ENCODE measurements at places on chromosomes 4 and X. TPM values are rescaled to one million over a fixed set of nuclear protein-coding genes. Genes with fewer than 3 reads are reported as not detected.

EDA2R gene
- total RNA-seq: 23.8 TPM

LONRF3 gene
- not detected for total RNA-seq

POU3F4 gene
- not detected for total RNA-seq

FAM241A gene
- total RNA-seq: under 0.01 TPM

DMRTC1B gene
- total RNA-seq: not detected

CDKL2 gene
- total RNA-seq: 0.18 TPM

MAGEB2 gene
- not detected for total RNA-seq

FANCB gene
- total RNA-seq: 14.4 TPM

MAGEA10 gene
- total RNA-seq: not detected

MAGEC1 gene
- total RNA-seq: not detected

F8A2 gene
- total RNA-seq: not detected

HSD17B10 gene
- total RNA-seq: 80.5 TPM

GABRQ gene
- total RNA-seq: not detected

SRP72 gene
- total RNA-seq: 197 TPM

RRH gene
- not detected for total RNA-seq

TEX13A gene
- total RNA-seq: not detected

TGIF2LX gene
- total RNA-seq: not detected

TIMM17B gene
- total RNA-seq: 28.7 TPM

TBC1D8B gene
- total RNA-seq: 10.4 TPM

MAGEA9 gene
- total RNA-seq: not detected

ZNF732 gene
- under 0.01 TPM for total RNA-seq

MAOA gene
- total RNA-seq: 0.56 TPM

BTC gene
- not detected for total RNA-seq

POF1B gene
- not detected for total RNA-seq

CDS1 gene
- under 0.01 TPM for total RNA-seq

CHRDL1 gene
- 0.36 TPM for total RNA-seq

TRPC5OS gene
- total RNA-seq: not detected

TCEAL5 gene
- not detected for total RNA-seq

ZNF275 gene
- 8.3 TPM for total RNA-seq

MAMLD1 gene
- 1.4 TPM for total RNA-seq

TCEAL6 gene
- not detected for total RNA-seq

TCEAL2 gene
- total RNA-seq: not detected

TMEM156 gene
- 0.54 TPM for total RNA-seq

INTU gene
- 12.5 TPM for total RNA-seq

XAGE1B gene
- total RNA-seq: not detected

GLRB gene
- 3.9 TPM for total RNA-seq

SLC49A3 gene
- total RNA-seq: under 0.01 TPM

RBM41 gene
- total RNA-seq: 11.9 TPM

TNMD gene
- total RNA-seq: not detected

CCKAR gene
- not detected for total RNA-seq

USP53 gene
- total RNA-seq: 34.7 TPM

PDCL2 gene
- total RNA-seq: not detected

SAGE1 gene
- not detected for total RNA-seq

BCORL1 gene
- 0.28 TPM for total RNA-seq

BTK gene
- not detected for total RNA-seq

WDR17 gene
- 0.83 TPM for total RNA-seq

MAGEA12 gene
- total RNA-seq: not detected

NPY1R gene
- total RNA-seq: under 0.01 TPM
